NCI-H446 treated with DMSO at 0.1 percent for 48 hours (cell line): ENCODE measurements at places on chromosomes 11 and 22.

GRCh38 chr22:42912059-42912458 lies 55.0 kb upstream of the ARFGAP3 start:
- DNase-seq = no peak

DNA sequence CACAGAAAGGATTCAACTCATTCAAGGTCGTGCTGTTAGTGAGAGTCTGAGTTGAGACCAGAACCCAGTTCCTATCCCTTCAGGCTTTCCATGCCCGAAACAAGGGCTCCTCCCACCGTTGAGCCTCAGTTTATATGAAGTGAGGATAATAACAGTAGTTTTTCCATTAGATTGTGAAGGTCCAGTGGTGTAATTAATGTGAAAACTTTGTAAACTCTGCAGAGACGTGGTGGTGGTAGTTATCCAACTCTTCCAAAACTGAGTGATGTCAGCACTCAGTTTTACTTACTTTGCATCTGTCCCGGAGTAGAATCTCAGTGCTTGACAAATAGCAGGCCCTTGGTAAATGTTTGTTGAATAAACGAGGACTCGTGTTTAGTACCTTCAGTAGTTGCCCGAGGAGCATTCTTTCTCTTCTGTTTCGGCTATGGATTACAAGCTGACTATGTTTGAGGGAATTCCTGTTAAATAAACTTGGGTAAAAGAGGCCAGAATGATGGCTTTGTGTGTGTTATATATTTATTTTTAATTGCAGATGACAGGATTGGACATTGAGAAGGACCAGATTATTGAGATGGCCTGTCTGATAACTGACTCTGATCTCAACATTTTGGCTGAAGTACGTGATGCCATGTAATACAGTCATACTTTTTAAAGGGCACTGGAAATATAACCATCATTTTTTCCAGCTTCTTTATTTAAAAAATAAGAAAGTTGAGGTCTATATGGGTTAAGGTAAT lies 1.0 kb downstream of the REXO2 start:
- no peak for DNase-seq

DNA sequence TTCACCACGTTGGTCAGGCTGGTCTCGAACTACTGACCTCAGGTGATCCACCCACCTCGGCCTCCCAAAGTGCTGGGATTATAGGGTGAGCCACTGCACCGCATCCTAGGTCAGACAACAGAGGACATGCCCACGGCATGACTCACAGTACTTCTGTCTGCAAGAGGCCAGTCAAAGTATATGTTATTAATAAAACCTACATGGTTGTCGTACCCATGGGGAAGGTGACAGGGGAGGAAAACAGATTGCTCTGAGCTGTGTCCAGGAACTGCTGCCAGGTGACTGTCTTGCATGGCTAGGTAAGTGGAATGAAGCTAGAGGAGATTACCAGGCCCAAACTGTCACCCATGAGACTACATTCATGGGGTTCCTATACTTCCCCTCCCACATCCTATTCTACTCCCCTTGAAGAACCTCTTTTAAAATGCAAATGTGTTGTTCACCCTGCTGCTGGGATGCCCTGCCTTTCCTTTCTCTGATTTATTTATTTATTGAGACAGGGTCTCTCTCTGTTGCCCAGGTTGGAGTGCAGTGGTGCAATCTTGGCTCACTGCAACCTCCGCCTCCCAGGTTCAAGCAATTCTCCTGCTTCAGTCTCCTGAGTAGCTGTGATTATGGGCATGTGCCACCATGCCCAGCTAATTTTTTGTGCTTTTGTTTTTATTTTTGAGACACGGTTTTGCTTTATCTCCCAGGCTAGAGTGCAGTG lies 2.0 kb upstream of the NLRX1 start:
- DNase-seq = no peak

DNA sequence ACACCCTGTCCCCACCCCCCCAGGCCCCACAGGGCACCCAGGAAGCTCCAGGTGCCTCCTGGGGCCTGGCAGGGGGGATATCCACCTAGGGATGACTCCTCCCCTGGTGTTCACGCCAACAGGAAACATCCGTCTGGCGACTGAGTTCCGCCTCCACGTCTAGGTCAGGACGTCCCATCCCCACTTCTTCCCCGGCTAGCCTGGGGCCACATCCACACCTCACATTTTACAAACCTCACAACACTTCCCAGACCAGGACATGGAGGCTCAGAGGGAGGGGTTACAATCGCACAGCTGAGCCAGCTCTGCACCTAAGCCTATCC lies 21.0 kb downstream of the MAFF start:
- no peak for DNase-seq

GRCh38 chr22:42892571-42893316 lies 35.7 kb upstream of the ARFGAP3 start:
- no peak for DNase-seq

DNA sequence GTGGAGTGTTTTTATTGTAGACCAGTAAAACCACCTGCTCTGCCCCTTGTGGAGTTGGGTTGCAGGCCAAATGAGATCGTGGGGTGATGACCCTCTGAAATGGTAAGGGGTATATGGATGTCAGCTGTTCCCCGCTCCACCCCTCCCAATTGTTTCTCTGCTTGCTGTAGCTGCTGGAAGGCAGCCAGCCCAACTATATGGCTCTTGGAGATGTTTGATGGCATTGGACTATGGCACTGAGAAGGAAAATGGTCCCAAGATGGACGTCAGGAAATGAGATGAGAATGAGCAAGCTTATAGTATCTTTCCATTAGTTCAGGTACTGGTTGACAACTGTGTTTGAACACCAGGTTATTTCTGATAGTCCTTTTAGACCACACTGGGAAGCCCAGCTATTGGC lies 94.8 kb upstream of the SORL1-AS1 start:
- no peak for DNase-seq

- DNase-seq = no peak
These were observed 9.1 kb upstream of the SERHL2 start for GRCh38 chr22:42544686-42545085.

DNA sequence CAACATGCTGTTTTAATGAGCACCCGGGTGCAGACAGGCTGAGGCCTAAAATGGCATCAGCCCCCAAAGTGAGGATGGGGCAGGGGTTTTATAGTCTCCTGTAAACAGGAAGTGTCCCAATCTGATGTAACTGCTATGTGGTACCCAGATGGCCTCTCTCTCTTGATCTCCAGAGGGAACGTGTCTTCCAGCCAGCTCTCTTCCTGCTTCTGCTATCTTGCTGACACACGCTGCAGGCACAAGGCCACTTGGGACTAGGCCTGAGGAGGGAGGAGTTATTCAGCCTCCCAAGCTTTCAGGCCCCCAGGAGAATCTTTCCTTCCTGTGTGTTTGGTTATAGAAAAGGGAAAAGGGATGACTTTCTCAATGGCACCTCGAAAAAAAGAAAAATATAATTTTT lies 11.4 kb upstream of the VSTM5 start:
- DNase-seq = no peak

GRCh38 chr22:50602338-50602700 lies 1.7 kb downstream of the MAPK8IP2 start:
- no peak for DNase-seq

GRCh38 chr11:3133261-3134217 lies 31.6 kb downstream of the OSBPL5 start:
- no peak for DNase-seq

GRCh38 chr11:126680131-126680530 lies 320.4 kb downstream of the KIRREL3 start:
- no peak for DNase-seq

- DNase-seq = no peak
These were observed 23.4 kb upstream of the NECTIN1 start for GRCh38 chr11:119752345-119752871.

DNA sequence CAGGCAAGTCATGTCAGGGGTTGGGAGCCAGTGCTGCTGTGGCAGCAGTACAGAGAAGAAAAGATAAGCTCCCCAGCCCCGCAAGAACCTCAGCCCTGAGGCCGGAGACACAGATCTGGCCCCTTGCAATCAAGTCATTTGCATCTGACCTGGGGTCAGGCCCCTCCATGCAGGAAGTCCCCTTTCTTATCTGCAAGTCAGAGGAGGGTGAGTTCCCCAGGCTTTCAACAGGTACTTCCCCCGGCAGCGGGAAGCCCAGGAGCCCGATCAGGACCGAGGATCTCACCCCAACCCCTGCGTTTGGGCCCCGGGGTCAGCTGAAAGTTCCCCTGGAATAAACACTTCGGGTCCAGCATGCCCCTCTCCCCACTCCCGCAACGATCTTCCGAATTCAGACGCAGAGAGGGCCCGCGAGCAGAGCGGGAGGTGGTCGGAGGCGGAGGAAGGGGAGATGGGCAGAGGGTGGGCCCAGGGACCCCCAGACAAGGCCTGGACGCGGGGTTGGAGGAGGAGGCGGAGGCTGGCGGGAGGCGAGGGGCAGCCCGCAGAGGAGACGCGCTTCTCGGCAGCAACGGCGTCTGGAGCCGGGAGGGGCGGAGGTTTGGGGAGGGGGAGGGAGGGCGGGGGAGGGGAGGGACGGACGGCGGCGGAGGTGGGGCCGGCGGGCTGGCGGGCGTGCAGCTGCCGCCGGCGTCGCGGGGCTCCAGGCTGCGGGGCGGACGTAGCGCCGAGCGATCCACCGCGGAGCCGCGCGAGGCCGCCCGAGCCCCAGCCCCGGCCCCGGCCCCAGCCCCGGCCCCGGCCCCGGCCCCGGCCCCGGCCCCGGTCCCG lies at the start of gene TSPAN18:
Gene TSPAN18 (plus strand): TSS at position 680 of the 831 bp plus-strand sequence. CDS start 179,455 bp downstream, outside the sequence.
- DNase-seq = no peak

GRCh38 chr22:48428631-48429371 lies 1398.9 kb downstream of the BRD1 start:
- DNase-seq = no peak

GRCh38 chr11:39174196-39174595 lies 2285.3 kb downstream of the LRRC4C start:
- DNase-seq = no peak

GRCh38 chr22:32932176-32932575 lies 126.0 kb downstream of the SYN3 start:
- DNase-seq = no peak

DNA sequence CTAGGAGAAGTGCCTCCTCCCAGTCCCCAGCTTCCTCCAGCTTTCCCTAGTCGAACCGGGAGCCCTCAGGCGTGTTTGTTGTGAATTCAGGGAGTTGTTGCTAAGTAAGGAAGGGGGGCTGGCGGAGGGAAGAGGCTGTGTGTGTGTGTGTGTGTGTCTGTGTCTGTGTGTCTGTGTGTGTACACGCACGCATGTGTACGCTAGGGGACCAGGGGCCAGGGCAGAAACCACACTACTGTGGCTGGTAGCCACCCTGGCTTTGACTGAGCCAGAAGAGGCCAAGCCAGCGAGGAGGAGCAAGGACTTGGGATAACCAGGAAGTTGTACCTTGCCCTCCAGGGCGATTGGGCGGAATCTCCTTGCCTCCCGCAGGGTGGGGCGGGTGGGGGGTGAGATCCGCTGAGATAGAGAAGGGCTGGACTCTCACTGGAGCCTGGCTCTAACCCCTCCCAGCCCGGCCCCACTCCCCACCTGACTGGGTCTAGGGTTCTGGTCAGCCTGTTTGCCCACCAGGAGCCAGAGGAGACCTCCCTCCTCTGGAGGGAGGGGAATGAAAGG lies 7.5 kb downstream of the BCL9L start:
- peak; percentile 29 for DNase-seq

DNA sequence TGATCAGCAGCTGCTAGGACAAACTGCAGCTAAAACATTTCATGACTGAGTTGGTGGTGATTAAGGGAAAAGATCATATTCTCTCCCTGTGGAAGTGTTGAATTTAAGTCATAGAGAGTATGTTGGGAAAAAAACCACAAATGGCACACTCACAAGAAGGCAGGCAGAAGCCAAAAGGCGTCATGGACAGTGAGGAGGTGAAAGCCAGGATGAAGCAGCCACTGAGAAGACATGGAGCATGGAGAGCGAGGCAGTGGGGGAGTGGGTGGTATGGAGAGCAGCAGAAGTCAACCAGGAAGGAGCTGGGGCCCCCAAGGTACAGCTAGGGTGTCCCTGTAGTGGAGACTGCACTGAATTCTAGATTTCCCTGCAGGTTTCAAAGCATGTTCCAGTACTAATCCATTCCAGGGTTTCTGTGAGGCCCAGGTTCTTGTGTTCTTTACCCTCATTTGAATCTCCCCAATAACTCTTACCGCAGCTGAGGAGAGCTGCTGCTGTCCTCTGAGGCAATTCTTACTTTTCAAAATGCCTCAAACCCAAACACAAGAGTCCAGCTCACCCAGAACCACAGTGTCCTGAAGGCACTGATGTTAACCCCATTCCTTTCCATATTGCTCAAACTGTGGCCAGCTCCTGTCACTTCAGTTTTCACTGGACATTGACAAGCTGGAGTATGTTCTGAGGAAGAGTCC lies 191.8 kb upstream of the E2F8 start:
- DNase-seq = no peak

DNA sequence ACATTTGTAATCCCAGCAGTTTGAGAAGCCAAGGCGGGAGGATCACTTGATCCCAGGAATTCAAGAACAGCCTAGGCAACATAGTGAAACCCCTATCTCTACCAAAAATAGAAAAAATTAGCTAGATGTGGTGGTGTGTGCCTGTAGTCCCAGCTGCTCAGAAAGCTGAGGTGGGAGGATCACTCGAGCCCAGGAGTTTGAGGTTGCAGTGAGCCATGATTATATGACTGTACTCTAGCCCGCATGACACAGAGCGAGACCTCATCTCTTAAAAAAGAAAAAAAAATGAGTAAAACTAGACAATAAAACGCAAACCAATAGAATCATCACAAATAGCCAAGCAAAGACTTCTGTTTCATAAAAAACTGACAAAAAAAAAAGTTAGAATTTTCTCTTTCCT lies 21.8 kb downstream of the NUCB2 start:
- no peak for DNase-seq

GRCh38 chr11:130002846-130003716 lies 446 bp upstream of the PRDM10 start:
- peak; percentile 99 for DNase-seq

DNA sequence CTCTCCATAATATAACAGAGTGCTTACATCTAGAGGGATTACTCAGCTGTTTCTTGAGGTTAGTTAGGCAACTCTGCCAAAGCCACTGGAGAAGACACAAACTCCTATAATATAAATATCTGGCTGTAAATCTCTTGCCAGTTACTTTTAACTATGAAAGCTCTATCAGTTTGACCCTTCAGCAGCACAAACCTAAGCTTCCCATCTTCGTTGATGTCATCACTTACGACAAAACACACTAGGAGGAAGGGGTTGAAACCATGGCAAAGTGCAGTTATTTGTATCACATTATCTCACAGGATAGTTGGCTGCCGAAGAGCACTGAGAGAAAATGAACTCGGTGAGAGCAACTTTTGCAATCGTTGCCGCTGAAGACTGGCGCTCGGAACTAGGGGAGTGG lies 922.1 kb downstream of the OPCML start:
- no peak for DNase-seq

- peak; percentile 76 for DNase-seq
These were observed 107.9 kb upstream of the BMAL1 start for GRCh38 chr11:13169709-13170108.

- no peak for DNase-seq
These were observed 690 bp downstream of the CSNK1E start for GRCh38 chr22:38316364-38317121.

DNA sequence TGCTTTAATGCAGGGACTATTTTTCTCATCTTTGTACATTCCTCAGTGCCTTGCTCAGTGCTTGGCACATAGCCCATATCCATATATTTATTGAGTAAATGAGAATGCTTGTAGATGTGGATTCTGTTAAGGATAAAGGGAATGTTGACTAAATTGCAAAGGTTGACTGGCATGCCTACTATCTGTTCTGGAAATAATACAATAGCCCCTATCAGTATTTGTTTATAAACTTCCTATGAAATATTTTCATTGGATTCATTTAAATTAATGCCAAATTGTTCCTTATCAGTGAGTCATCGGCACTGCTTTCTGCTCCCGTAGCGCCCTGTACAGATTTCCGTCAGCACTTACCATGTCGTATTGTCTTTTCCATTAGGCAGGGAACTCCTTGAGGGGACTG lies 8.0 kb downstream of the RNF121 start:
- no peak for DNase-seq
